Activated CD8-positive, alpha-beta memory T cell treated with anti-CD3 and anti-CD28 coated beads for 4 hours (primary cell): ENCODE measurements at places on chromosomes 11 and 22.
A peak's percentile ranks its signal among the peaks of the same experiment; 100 is the strongest.

DNA sequence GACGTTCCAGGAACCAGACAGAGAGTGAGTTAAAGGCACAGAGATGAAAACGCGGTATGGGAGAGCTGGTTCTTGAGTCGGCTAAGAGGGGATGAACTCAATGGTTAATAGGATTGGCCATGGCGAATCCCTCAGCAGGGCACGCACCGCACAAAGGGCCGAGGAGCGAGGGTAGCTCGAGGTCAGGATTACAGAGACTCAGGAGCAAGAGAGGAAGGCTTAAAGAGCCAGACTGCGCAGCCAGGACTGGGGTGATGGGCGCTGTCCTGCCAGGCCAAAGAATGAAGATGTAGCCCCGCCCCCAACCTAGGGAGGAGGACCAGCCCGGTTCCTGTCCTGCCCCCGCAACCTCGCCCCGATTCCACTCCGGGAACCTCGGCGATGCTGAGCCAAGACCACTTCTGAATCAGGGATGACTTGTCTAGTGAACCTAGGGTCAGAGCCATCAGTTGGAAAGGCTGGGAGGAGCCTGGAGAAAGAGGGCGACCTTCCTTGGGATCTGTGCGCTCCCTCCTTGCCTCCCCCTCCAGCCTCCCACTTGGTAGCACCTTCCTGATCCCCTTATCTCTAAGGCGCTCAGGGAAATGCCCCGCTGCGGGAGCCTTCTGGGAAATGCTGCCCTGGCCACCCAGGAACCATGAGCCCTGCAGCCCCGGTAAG is at the start of gene PLEKHB1:
TSS of gene PLEKHB1 (plus strand) at position 610 of the 660 bp plus-strand sequence. CDS start at position 638, 28 bp downstream.
- DNase-seq, result no peak

DNA sequence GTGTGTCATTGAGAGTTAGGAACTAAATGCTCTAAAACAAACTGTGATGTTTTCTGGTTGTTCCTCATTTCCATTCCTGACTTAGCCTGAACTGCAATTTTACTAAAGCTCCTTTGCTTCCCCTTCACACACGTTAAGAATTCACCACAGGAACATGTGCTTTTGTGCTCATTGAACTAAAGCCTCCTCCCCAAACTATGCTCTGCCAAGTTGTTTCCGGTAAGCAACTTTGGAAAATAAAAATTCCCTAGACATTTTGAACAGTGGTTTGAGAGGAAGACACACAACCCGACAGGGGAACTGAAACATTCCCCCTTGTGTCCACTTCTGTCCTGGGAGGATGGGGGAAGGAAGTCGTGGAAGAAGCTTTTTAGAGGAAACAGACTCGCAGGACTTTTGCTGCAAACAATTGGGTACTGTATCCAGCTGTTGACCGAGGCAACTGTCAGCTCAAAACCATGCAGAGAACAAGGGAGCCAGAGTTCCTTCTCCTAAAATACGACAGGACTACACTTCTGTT is 66.9 kb downstream of the GAB2 start:
- DNase-seq, result no peak

DNA sequence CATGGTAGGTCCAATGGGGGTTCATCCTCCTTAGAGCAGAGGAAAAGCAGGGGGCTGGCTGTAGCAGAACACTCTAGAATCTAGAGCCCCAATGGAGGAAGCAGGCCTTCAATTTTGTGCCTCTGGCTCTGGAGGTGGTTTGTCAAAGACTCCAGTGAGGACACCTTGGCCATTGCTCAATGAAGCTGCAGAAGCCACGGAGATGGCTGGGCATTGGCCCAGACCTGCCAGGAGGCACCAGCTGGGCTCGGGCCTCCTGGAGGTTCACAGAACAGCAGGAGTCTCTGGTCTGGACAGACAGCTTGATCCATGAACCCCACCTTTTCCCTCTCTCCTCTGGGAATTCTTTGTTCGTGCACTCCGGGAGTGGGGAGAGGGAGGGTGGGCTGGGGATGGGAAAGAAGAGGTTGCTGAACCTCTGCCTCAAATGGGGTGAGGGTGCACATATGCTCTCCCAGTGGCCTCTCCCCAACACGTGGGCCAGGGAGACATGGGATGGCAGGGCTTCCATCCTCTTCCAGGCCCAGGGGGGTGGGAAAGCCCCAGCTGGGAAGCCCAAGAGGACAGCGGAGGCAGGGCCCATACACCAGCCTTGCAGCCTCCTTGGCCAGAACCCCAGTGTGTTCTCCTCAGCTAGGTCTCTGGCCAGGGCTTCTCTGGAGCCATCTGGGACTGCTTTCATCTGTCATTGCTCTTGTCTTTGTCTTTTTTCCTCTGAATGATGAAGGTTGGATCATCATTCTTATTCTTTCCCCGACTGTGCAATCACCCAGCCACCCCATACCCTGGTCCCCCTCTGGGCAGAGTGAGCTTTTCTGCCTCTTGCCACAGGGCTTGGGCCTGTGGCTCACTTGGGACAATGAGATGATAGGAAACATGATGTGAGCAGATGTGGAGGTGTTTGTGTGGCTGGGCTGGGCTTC is 1019.4 kb downstream of the BRD1 start:
- no peak for DNase-seq

DNA sequence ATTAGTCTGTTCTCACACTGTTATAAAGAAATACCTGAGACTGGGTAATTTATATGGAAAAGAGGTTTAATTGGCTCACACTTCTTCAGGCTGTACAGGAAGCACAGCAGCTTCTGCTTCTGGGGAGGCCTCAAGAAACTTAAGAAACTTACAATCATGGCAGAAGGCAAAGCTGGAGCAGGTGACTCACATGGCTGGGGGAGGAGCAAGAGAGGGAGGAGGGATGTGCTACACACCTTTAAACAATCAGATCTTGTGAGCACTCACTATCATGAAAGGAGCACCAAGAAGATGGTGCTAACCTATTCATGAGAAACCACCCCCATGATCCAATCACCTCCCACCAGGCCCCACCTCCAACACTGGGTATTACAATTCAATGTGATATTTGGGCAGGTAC is 381.6 kb downstream of the ETS1 start:
- no peak for DNase-seq

- no peak for DNase-seq
Observed at GRCh38 chr11:70720281-70720680, 322.0 kb downstream of the CTTN start.

GRCh38 chr11:96337541-96338431 is 5.2 kb downstream of the MAML2 start:
- DNase-seq, result no peak

GRCh38 chr11:45021692-45022141 is 71.0 kb upstream of the TP53I11 start:
- no peak for DNase-seq

DNA sequence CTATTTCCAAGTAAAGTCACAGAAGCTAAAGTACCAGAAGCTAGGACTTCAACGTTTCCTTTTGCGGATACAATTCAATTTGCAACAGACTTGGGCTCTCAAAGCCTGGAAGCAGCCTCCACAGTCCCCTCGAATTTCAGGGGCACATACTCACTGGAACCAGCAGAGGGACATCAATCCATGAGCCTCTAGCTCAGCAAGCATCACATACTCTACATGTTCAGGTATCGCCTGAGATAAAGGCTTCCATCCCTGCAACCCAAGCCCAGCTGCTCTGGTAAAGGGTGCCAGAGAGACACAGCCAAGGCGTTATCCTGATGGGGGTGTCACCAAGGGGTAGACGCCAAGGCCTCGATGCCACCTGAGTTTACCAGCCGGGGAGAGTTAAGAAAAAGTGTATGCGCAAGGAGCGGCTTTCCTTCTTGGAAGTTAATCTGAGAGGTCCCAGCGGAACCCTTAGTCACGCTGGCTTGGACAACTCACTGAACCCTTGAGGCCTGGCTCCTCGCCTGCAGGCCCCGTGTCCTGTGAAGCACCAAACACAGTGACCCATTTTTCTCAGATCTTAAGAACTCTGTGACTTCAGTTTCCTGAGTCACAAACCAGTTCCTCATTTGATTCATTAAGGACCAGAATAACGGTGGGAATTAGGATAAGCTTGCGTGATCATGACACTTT is 13.0 kb downstream of the LTO1 start:
- DNase-seq, result no peak

- DNase-seq, result no peak
Observed at GRCh38 chr22:38444783-38445182, 10.2 kb downstream of the KCNJ4 start.

- DNase-seq, result peak; percentile 77
Observed at GRCh38 chr22:38870312-38870741, 1.7 kb downstream of the CBX6 start.

GRCh38 chr11:1760351-1761109 is 3.2 kb downstream of the CTSD start:
- no peak for DNase-seq

GRCh38 chr11:64342869-64343745 is 3.1 kb downstream of the CCDC88B start:
- no peak for DNase-seq

DNA sequence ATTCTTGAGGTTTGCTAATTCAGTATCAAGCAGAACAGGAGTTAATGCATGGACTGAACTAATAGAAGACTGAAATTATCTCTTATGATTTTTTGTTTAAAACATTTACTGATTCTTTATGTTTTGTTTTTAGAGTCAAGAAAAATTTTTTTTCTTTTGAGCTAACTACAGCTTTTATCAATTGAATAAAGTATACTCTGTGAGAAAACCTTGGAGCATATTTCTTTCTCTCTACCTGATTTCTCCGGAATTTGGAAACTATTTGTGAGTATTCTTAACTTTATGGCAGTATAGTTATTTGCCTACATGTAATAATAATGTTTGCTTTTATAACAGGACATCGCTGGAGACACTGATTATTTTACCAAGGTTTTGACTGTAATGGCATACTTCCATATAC is 18.1 kb upstream of the CRTAM start:
- DNase-seq, result no peak

- DNase-seq, result no peak
Observed at GRCh38 chr11:69294571-69295078, 670 bp downstream of the MYEOV start.

DNA sequence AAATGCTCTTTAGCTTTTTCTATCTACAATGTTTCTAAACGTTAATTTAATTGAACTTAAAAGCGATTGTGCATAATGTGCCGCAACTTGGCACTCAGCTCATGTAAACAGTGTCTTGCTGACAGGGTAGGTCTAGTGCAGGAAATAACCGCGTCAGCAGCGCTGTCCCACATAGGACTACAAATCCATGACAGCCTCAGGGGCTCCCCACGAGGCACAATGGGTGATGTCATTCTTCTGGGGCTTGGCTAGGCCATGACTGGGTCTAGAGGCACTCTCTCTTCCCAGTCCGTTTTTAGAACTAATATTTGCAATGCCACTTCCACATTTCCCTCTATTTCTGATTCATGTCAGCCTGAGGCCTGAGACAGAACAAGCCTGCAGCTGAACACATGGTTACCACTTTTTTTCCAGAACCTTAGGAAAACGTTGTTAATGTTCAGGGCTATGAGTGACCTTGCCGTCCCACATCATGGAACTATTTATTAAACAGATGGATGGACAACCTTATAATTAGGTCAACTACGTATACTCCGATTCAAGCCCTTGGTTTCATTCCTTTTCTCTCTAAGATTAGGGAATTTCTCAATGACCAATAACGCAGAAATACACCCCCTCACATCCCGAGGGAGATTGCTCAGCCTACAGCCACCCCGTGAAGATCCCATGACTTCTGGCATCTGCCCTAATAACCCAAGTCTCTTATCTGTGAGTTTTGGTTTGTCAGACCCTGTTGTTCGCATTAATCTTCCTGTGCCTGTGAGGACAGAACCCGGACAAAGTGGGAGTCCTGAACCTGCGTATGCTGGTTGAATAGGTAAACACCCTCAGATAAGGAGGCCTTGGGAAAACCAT is 19.4 kb upstream of the SNX32 start:
- DNase-seq, result no peak

- no peak for DNase-seq
Observed at GRCh38 chr11:43676933-43677332, 3.6 kb upstream of the HSD17B12 start.

DNA sequence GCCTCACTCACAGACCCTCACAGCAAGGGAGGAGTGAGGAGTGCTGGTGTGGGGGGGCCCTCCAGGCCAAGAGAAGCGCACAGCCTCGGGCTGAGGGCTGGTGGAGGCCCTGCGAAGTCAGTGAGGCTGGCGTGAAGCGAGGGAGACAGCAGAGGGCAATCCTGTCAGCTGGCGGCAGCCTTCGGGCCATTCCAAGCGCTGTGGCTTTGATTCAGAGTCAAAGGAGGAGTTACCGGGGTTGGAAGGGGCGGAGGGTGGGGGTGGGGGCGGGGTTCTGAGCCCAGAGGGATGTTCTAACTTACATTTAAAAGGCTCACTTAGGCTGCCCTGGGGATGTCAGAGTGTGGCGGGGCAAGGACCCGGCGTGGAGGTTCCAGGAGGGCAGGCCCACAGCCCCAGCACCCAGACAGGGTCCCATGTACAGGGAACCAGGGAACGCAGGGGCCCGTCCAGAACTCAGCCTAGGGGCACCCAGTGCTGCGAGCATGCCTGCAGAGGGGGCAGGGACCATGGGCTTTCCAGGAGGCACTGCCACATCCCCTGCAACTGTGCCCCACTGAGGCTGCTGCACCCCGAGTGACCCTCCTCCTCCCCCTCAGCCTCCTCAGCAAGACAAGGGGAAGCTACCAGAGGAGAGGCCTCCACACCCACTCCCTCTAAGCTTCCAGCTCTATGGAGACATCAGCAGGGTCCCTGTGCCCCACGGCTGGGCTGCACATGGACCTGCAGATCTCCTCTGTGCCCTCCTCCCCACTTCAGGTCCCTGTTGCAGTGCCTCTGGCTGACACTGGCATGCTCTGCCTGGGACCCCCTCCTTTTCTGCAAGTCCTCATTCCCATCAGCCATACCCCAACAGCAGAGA is 39.7 kb upstream of the TTLL12 start:
- no peak for DNase-seq

DNA sequence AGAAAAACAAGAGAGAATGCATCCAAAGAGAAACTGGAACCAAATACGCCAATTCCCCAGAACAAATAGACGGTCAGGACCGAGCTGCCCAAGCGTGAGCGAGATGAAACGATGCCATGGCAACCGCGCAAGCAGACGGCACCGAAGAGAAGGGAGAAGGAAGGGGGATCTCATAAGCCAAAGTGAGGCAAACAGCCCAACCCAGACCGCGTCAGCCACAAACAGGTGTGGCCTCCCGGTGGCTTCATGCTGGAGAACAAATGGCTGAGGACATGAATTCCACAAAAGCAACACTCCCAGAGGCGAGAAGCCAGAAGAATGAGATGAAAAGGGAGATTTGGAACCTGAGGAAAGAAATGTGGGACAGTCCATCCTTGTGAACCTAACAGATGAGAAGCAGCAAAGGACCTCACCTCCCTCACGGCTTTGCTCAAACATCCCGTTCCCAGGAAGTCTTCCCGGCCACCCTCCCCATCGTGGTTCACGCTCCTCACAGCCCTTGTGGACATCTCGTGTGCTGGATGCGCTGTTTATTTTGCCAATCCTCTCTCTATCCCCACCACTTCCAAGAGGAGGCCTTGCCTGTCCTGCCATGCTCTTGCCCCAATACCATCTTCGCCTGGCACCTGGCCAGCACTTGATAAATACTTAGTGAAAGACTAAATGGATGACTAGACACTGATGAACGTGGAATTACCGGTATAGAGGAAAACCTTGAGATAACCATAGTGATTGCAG is 89.1 kb upstream of the RTL6 start:
- no peak for DNase-seq

DNA sequence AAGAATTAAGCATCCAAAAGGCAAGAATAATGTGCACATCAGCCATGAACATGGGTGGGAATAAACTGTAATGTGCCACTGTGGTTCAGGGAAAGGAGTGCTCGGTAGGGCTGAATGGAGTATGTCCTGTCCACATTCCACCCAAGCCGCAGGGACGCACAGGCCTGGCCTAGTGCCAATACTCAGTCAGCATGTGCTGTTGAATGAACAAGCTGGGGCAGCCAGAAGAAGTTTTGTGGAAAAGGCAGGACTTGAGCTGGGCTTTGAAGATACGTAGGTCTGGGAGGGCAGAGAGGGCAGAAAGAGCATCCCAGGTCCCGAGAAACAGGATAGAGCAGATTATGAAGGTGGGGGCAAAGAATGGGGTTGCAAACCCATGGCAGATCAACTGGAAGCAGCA is 60.0 kb upstream of the PLET1 start:
- DNase-seq, result no peak
